ENCODE measurements at places on chromosomes 1 and 21.
A peak's percentile ranks its signal among the peaks of the same experiment; 100 is the strongest.

- no peak for DNase-seq
Observed at GRCh38 chr1:230965535-230965934, 13.1 kb downstream of the TTC13 start.

DNA sequence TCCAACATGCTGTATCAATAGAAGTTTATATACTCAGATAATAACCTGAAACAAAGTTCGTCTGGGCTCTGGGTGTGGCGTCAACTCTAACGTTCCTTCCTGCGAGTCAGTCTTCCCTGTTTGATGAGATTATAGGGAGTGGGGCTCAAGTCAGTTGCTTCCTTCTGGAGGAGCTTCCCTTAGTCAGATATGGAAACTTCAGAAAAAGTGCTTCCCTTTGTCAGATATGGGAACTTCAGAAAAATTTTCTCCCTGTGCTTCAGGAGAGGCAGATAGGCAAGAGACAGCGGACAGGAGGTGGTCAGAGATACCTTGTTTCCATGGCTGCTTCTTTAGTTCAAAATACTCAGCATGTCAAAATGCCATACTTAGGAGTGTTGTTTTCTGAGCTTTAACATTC lies 51.1 kb upstream of the PRDX6 start:
- no peak for DNase-seq

GRCh38 chr1:107531065-107531908 lies 390.4 kb downstream of the NTNG1 start:
- no peak for DNase-seq

DNA sequence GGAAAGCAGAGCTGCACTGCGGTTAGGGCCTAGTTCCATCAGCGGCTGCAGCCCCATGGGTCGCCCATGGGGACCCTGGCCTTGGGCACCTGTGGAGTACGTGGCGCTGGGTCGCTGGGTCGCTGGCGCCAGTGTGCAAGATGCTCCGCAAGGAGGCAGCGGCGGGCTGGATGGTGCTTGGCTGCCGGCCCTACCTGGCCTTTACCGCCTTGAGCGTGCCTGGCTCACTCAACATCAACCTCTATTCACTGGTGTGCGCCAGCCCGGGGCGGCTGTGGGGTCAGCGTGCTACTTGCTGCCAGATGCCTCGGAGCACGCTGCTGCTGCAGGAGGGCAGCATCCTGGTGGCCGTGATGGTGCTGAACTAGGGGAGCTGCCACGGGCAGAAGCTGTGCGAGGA lies 85.1 kb upstream of the RHOU start:
- no peak for DNase-seq

DNA sequence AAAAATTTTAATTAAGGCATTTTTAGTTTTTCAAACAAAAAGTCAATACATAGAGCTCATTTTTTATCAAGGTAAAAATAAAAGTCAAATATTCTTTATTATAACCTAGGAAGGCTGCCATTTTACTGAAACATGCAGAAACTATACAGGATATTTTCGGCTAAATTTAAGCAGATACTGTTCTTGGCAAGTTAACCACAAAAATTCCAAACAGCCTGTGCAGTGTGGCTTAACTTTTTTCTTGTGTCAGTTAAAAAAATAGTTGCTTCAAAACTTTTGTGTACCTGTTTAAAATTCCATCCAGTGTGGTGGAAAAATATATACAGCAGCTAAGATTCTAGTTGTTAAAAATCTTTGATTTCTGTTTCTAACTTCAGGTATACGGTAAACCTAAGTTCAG lies 135.0 kb downstream of the ATP5PO start:
- no peak for DNase-seq

GRCh38 chr1:94876362-94876761 lies 50.5 kb downstream of the CNN3 start:
- DNase-seq: no peak

DNA sequence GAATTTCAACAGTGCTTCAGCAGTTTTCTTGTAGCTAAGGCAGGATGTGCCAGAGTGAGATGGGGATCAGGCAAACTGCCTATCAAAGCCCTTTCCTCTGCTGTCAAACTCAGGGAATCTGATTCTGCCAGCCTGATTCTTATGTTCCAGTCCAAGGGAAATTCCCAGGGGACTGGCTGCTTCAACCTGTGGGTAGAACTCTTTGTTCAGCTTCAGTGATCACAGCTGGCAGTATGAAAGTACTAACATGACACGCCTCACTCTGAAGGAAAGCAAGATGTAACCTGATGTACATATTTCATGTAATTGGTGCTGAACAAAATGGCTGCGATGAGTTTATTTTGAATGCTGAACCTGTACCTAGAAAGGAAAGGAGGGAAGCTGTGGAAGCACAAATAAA lies 40.1 kb upstream of the SLC5A9 start:
- DNase-seq: peak; percentile 31

GRCh38 chr1:240621249-240621648 lies 9.3 kb upstream of the GREM2 start:
- no peak for DNase-seq

DNA sequence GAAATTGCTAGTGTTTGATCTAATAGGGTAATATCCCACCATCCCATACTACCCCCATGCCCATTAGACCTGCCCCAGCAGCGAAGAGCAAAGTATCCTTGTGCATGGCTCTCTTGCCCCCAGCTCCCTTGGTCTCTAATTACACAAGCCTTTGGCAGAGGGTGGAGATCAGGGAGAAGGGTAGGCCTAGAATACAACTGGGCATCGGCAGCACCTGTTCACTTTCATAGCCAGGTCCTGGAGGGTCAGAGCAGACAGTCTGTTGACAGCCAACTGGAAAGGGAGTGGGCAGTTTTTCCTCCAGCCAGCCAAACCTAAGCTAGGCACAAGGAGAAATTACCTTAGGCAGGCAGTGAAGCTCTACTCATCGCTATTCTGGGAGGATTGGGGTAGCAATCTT lies 2.7 kb upstream of the PIGC start:
- no peak for DNase-seq

- DNase-seq: no peak
Observed at GRCh38 chr1:228982637-228983036, 247.4 kb downstream of the RHOU start.

DNA sequence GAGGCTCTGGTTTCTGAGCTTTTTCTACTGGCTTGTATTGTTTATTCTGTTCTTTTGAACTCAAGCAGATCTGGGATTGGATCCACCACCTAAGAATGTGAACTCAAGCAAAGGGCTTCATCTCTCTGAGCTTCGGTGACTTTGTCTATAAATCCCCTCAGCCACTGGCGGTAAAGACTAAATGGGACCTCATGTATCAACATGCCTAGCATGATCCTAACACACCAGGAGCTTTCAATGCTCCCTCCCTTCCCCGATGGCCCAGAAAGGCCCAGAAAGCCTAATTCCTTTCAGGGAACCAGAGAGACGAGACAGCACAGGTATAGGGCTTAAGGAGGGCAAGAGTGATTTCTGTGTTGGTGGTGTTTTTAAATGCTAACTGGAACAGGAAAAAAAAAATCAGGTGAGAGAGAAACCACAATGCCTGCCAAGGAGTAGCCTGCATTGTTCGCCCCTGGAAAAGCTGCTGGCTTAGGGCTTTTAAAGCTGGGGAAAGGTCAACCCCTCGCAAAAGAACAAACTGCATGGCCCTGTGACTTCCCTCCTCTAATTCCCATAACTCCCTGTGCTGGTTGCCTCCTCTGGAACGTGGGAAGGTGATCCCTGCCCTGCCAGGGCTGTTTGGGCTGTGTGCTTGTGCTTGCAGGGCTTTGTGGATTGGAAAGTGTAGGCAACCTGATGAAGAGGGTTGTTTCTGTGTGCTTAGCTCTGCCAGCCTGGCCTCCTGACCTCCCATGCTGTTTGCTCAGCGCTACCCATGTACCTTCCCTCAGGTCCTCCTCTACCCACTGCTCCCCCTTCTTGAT lies 147.0 kb downstream of the PLPP3 start:
- DNase-seq: no peak

DNA sequence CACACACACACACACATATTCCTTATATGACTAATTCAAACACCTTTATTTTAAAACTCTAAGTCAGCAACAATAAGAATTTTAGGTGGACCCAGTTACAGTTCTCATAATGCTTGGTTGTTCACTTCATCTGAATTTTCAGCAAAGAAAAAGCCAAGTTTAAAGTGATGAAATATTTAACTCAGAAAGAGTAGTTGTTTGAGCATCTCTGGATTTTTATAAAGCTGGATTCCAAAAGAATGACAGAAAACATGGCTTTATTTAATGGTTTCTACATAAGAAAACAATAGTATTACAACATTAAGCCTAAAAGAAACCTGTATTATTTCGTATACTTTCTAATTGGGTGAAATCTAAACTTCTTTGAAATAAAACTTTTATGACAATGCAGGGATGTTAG lies 54.2 kb upstream of the ADAMTS5 start:
- DNase-seq: no peak

GRCh38 chr1:209207126-209207700 lies 376.3 kb upstream of the CAMK1G start:
- DNase-seq: no peak

DNA sequence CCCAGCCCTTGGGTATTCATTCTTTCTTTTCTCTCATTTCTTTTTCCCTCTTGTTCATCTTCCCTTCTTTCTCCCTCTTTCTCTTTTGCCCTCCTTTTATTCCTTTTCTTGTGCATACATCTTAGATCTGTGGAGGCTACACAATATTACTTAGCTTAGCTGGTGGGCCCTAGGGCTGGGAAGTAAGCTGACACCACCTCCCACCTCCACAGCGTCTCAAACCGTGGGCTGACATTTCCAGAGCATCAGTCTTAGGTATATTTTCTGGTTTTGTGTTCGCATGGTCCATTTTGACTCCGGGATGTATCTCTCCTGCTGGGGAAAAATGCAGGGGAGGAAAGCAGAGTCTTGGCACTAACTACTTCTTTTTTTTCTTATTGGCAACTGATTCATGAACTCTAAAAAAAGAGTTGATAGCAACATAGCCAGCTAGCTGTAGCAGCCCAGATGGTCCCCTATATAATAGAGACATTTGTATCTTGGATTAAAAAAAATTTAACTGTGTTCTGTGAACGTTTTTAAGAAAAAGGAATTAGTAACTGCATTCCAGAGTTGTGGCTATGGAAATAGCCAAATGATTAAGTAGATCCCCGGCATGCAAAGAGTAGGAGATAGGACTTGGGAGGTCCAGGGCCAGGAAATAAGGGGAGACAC lies 15.5 kb downstream of the CNIH3 start:
- DNase-seq: no peak

DNA sequence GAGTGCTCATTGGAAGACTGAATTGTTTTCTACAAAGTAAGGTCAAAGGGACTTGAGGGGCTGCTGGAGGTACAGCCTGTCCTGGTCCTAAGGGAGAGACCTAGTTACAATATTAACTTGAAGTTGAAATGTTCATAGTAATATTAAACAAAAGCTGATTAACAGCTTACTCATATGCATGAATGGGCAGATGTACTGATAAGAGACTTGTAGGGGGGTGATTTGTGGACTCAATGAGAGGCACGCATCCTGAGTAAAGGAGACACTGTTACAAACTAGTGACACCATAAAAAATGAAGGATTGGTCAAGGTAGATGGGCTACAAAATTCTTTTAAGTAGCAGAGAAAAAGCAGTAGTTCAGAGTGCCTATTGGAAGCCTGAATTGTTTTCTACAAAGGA lies 2.7 kb downstream of the HSD11B1 start:
- DNase-seq: no peak

DNA sequence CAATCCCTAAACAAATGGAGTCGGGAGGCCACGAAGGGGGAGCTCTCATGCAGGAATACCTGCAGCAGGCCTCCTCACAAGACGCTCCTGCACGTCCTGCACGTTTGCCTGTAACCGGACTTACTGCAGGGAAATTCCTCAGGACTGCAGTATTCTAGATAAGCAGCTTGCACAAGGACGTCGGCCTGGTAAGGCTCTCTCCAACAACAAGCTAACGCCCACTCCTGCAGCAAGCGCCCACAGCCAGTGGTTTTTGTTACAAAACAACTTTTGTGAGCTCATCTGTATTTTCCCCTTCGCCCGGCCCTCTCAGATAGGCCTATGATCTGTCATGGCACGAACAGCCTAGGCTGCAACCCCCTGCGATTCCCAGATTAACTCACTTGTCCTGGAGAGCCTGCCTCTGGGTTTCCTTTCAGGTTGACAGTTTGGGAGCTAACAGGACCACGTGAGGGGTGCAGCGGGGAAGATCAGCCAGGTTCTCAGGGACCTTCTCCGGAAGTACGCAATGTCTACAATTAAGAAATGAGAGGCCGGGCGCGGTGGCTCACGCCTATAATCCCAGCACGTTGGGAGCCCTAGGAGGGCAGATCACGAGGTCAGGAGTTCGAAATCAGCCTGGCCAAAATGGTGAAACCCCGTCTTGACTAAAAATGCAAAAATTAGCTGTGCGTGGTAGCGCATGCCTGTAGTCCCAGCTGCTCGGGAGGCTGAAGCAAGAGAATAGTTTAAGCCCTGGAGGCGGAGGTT lies 921 bp upstream of the MIB2 start:
- no peak for DNase-seq

GRCh38 chr1:36083635-36084496 lies at the start of gene TEKT2:
TEKT2 (plus strand) TSS chr1:36084094; CDS start chr1:36084922, 828 bp downstream.
- DNase-seq: no peak

- no peak for DNase-seq
Observed at GRCh38 chr1:24216276-24217074, 29.4 kb upstream of the IFNLR1 start.

DNA sequence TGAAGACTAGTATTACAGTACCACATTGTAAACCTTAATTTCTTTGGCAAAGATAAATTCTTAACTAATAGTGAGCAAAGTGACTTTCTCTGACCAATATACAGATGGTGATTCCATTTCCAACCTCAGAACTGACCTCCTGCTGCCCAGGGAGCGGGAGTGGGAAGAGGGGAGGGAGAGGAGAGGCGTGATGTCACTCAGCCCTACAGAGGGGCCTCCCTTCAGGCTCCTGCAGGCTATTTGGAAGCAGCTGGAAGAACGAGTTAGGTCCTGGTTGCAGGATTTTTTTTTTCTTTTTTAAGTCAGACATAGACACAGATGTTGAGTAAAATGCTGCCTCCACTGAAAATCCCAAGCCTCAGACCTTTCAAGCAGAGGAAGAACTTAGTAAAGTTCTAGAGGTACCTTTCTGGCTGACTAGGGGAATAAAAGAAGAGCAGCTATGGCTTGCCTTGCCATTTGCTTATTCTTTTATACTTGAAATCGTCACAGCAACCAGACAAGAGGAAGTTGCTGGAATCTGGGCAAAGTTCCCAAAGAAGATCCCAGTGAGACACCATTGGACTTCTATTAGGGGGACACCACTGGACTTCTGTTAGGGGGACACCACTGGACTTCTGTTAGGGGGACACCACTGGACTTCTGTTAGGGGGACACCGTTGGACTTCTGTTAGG lies 54.5 kb downstream of the EXO1 start:
- DNase-seq: no peak

GRCh38 chr1:66533804-66534740 lies at the start of gene SGIP1:
SGIP1 (plus strand) TSS chr1:66534153; CDS start chr1:66534359, 206 bp downstream.
- no peak for DNase-seq

- DNase-seq: no peak
Observed at GRCh38 chr1:223038288-223039006, 104.6 kb downstream of the TLR5 start.
